NCI-H226 (cell line): ENCODE measurements at places on chromosomes 3 and 15.

GRCh38 chr3:109118584-109118983 is 650 bp upstream of the MORC1 start:
- no peak for DNase-seq

DNA sequence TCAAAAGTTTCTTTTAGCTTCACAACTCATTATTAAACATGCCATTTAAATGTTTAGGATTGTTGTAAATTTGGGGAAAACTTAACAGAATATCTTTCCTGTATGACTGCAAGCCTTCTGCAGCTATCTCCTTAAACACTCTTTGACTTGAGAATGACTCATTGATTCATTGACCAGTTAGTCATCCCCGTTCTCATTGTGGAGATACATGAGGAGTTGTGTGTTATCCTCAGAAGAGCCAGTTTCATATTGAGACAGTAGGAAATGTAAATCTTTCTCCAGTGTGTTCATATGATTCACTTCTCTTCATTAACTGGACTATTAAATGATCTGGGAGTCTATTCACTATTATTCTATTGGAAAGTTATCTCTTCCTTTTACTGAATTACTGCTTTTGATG is 83.0 kb downstream of the CRYGS start:
- peak; percentile 73 for DNase-seq

GRCh38 chr3:13624021-13624420 is 75.1 kb downstream of the FBLN2 start:
- DNase-seq: no peak

GRCh38 chr15:70320482-70320881 is 222.8 kb upstream of the TLE3 start:
- DNase-seq: no peak

DNA sequence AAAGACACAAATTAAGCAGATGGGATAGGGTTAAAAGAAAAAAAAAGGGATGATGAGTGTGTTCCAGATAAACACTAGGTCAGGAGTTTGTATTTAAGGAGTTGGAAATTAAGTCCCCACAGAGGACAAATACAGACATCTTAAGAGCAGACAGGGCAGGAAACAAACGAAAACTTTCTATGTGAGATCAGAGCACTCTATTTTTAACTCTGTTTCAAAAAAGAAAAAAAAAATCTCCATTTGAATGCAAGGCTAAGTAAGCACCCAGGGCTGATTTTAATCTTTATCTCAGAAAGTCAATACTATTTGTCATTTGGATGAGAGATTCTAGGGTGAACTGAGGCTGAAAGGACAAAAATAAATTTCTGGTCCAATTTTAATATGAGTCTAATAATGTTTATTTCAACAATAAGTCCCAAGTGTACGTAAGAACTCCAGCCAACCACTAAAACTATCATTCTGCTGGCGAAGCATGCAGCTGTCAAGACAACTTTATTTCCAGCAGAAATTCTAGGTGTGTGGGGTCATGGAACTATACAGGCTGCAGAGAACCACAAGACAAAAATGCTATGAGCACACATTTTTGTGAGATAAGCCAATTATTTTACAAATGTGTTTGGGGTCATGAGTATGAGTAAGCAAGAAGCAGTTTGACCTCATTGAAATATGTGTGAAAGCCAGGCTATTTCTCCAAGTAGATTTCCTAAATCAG is 186.1 kb downstream of the FMN1 start:
- DNase-seq: peak; percentile 61

DNA sequence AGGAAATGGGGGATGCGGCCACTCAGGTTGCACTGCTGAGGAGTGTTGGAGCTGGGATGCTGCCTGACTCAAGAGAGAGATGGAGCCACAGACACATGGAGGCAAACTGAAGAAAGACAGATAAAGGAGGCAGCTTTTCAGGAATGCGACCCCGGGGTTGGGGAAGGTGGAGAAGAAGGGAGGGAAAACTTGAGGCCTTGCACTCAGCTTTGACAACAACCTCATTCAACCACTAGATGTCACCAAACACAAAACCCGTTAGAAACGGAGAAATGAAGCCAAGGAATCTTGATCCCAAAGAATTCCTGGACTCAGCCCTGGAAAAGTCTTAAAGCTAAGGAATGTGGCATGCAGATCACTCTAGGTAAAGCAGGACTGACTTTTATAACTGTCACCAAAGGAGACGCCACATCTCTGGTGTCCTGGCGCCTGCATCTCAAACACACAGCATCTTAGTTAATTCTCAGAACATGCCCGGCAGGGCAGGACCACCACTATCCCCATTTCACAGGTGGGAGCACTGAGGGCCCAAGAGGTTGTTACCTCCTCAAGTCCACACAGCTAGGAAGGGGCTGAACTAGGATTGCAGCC is 59.6 kb upstream of the LMCD1 start:
- peak; percentile 70 for DNase-seq

DNA sequence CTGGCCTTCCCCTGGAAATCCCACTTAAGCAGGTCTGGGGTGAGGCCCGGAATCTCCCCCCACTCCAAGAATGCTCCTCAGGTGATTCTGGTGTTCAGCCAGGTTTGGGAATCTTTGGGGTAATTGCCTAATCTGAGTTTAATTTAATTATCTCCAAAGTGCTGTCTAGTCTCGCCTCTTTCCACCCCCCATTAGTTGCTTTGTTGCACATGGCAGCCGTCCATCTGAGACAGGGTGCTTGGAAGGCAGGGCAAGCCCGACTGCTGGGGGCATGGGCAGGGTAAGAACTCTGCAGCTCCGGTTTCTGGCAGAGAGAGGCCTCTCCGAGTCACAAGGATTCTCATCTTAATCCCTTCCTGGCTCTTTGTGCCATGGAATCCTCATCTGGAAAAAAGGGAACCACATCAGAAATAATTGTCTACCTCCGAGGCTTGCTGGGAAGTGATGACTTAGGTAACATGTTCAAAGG is 15.0 kb downstream of the IL17RD start:
- DNase-seq: no peak

- DNase-seq: no peak
Measured at GRCh38 chr15:81507831-81508230, 133.8 kb upstream of the TMC3 start.

GRCh38 chr3:123446610-123447109 is 2.2 kb downstream of the ADCY5 start:
- DNase-seq: no peak

- DNase-seq: no peak
Measured at GRCh38 chr15:56150204-56150603, 93.5 kb downstream of the RFX7 start.
